ENCODE measurements at places on chromosomes 11 and 22.
A peak's percentile ranks its signal among the peaks of the same experiment; 100 is the strongest.

DNA sequence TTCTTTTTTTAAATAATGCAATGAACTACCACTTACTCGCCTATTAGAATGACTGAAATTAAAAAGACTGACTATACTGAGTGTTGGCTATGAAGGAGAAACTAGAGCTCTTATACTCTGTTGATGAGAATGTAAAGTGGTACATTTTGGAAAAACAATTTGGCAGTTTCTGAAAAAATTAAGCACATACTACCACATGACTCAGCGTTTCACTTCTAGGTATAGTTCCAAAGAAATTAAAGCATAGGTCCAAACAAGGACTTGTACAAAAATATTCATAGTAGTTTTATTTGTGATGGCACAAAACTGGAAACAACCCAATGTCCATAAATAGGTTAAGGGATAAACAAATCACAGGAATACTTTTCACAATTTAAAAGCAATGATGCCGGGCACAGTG is 22.4 kb upstream of the SLC29A2 start:
- DNase-seq: no peak

DNA sequence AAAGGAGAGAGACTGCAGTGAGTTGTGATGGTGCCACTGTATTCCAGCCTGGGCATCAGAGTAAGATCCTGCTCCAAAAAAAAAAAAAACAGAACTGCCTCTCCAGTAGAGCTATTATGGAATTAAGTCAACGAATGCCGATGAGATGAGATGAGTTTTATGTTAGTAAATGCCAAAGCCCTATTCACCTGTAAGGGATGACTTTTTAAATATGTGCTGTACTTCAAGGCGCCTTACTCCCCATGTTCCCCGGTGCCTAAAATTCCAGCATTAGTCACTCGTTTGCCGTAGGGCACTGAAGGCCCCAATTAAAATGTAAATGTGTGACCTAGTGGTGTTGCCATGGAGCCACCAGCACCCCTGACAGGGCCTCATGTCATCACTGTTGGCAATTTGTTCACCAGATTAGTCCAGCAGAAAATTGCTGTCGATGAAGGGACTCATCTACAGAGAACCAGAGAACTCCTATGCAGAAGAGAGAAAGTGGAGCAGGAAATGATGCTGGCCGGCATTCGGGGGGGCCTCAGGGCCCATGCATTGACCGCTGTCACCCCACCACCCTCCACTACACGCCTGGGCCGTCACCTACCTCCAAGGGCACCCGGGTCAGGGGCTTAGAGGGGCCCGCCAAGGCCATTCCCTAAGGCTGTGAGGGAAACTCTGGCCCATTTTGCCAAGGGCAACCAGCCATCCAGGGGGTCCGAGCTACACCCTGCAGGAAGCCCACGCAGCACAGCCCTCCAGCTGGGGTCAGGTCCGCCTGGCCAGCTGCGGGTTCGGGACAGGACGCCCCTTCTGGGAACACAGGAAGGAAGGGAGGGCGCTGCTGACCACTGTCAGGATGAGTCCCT is 17.8 kb downstream of the LIF start:
- DNase-seq: no peak

DNA sequence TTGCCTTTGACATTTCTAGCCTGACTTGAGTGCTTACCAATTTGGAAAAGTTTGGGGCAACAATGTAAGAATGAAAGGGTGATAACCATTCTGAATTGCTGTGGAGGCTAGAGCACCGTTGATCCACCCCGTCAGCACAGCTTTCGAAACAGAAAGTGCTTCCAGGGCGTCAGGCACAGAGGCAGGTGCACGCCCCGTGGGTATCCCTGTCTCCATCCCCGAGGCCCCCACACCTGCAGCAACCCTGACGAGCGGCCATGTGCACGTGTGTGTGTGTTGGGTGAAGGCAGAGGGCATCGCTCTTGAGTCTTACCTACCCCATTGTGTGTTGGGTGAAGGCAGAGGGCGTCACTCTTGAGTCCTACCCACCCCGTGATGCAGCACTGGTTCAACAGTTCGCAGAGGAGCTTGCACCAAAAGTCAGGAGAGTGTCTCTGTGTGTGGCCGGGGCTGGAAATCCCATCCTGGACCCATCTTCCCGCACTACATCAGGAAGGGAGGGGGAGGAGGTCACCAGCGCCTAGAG is 404.5 kb downstream of the BRD1 start:
- no peak for DNase-seq

GRCh38 chr11:79100093-79100910 is 340.5 kb downstream of the TENM4 start:
- peak; percentile 82 for DNase-seq

DNA sequence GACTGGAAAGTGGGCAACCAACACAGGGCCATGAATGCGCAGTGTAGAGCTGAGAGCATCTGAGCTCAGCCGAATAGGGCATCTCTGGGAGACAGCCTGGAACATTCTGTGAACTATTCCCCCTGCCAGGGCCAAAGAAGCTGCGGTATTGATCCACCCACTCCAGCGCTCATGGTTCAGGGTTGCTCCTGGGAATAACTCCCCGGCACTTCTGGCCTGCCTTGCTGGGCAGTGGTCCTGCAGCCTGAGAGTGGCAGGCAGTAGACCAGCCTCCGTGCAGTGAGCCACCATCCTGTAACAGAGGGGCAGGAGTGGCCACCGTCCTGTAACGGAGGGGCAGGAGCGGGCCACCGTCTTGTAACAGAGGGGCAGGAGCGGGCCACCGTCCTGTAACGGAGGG is 12.2 kb downstream of the TMPRSS6 start:
- no peak for DNase-seq

- no peak for DNase-seq
Measured at GRCh38 chr11:60251485-60252212, 8.7 kb upstream of the MS4A4E start.

- DNase-seq: no peak
Measured at GRCh38 chr11:45179686-45180178, 33.3 kb downstream of the PRDM11 start.

DNA sequence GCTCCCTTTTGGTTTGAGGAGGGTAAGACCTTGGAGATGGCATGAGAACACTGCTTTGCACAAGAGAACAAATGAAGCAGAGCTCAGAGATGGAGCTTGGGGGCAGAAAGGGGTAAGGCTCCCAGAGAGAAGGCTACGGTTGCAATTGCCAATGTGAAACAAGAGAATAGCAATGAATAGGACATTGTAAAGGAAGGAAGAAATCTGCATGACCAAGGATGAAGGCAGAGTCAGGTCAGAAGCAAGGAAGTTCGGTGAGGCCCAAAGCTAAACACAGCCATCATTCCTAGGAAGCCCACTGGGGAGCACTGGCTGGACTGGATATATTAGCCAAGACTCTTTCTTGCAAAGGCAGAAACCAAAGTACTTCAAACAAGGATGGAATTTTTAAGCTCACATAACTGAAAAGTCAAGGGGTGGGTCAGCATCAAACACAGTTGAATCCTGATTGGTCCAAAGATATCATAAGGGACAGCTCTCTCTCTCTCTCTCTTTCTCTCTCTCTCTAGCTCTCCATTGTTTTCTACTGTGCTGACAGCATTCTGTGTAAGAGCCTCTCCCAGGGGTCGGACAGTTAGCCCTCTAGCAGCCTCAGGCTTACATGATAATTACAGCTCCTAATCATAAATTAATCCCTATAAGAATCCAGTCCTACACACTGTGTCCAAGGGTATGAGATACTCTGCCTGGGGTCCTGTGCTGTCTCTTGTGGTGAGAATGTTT is 484.3 kb downstream of the SOX6 start:
- no peak for DNase-seq

DNA sequence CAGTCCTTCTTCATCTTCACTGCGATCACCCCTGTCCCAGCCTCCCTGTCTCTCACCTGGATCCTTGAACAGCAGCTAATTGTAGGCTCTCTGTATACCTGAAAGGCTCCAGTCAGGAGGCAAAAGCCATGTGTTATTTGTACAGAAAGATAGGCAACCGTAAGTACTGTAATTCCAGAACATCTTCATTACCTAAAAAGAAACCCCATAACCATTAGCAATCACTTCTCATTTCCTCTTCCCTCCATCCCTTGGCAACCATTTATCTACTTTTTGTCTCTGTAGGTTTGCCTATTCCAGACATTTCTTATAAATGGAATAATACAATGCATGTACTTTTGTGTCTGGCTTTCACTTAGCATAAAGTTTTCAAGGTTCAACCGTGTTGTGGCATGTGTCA is 17.8 kb downstream of the NAGA start:
- no peak for DNase-seq

DNA sequence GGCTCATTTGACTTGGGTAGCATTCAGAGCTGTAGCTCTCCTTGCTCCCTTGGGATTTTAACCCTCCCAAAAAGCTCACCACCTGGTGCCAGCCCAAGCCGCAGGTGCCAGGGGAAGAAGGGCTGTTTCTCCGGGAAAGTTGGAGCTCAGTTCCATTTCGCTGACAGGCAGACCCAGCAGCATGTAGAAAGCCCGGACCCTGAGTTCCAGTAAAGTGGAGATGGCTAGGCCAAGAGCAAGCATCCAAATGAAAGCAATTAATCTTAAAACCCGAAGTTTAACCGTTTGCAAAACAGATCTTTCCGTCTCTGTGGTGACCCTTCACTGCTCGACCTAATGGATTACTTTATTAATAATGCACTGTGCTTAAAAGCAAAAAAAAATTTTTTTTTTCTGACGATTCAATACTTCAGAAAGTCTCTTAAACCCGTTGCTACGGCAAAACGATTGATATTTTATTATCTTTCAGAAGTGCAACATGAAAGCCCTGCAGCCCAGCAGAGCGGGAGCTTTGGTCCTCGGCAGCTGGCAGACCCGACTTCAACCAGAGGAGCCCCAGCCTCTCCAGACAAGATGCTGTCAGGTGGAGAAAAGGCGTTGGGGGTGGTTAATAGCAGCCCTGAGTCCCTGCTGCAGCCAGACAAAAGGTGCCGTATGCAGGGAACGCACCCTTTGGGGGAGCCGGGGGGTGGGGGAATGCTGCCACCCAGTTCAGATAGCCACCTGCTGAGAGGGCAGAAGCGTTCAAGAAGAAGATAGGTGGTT is 3.3 kb downstream of the LMO1 start:
- DNase-seq: no peak

DNA sequence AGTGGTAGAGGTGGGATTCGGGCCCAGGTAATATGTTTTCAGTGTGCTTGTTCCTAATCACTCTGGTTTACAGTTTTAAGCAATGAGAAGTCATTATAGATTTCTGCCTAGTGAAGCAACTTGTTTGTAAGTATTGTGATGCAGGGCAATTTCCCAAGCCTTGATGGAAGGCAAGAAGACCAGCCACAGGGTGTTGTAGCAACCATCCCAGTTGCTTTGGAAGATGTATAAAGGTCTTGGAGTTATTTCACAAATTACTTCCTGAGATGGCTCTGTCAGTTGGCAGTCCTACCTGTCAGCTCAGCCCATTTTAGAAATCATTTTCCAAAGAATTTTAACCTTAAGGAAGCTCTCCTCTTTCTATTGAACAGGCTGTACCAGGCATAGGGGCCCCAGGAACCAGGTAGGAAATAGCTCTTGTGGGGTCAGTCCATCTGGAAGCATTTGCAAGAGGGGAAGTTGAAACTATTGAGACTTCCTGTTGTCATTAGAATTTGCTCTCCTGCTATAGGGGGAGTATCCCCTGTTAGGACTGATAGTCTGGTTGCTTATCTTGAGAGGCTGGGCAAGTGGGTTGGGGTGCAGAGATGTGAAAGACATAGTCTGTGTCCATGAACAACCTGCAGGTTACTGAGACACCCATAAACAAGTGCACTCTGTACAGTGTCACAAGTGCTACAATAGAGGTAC is 47.9 kb downstream of the STIM1 start:
- no peak for DNase-seq

DNA sequence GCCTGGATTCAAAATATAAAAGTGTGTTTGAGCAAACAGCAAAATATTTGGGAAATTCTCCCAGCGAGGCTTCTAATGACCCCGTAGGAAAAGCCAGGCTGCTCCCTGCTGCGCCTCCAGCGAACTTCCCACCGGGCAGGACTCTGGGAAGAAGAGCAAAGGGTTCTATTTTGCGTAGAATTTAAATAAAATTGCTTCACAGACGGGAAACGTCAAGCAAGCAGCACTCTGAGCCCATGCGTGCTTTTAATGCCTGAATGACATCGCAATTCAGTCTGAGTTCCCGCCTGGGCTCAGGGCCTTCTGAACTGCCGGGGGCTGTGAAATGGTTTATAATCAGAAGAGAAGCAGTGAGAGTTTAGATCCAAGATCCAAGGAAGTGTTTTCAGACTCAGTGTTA is 775.1 kb downstream of the BRD1 start:
- peak; percentile 69 for DNase-seq

DNA sequence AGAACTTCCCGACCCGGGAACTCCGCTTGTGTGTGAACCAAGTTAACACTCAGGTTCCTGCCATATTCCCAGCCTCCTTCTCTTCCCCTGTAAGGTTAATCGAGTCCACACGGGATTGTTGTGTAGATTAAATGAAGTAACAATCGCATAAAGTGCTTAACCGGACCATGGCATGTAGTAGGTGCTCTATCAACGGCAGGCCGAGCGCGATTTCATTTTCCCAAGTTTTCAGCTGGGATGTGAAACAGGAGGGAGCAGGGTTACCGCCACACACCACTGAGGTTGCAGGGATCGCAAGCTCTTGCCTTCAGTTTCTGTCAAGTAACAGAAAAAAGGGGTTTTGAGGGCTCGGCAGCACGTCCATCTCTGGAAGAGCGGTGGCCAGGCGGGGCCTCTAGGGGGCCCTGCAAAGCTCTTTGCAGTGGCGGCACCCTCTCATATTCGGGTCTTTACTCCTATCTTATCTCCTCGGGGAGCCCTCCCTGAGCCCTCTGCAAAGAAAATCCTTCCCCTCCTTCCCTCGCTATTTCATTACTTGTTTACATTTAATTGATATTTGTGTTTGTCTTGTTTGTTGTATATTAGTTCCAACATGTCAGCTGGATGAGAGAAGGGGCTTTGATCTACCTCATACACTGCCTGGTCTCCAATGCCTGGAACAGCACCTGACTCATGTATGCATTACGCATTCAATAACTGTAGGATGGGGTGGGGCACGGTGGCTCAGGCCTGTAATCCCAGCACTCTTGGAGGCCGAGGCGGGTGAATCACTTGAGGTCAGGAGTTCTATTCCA is 816 bp upstream of the PLEKHA7 start:
- peak; percentile 88 for DNase-seq

DNA sequence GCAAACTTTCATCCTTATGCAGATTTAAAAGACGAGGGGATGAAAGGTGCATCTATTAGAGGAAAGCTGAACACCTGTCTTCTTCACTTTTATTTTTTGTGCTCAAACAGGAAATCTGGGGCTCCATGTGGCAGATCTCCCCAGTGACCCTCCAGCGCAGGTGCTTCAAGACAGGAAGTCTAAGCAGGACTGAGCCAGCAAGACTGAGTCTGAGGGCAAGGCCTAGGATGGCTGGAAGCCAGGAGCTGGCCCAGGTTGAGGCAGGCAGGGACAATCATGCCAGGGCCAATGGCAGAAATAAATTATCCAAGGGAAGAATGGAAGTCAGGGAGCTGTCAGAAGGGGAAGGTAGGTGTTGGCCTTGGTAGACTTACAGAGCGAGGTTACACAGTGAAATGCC is 101.1 kb upstream of the SPON1 start:
- DNase-seq: no peak

All from H7 (cell line).